ENCODE measurements at places on chromosomes 5 and 9.

DNA sequence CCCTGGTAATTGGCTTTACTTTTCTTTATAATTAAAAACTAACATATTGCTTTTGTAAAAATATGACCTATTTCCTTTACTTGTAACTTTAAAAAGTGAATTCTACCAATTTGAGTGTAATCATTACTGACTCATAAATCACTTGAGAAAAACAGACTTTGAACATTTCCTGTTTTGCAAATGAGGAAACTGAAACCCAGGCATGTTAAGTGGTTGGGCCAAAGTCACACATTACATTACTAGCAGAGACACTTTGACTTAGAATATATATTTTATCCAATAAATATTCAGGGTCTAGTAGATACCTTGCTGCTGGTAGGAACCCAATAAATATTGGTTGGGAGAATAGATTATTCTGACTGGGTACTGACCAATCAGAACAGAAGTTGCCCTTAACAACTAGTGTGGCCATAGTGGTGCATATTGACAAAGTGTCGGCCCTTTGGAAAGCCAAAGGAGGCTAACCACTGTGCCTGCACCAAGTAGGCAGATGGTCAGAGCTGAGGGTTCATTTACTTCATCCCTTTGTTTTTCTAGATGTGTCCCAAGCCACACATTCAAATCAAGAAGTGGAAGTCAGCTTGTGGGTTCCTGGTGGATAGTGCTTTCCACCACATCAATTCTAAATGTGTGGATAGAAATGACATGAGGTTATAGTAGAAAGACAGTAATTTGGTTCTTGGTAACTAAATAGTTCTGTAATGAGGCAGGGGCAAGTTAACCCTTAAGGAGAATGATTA, 365.1 kb upstream of the RIOK2 start:
- no peak for DNase-seq

GRCh38 chr5:172637110-172637580, 3.9 kb upstream of the NEURL1B start:
- DNase-seq = no peak

DNA sequence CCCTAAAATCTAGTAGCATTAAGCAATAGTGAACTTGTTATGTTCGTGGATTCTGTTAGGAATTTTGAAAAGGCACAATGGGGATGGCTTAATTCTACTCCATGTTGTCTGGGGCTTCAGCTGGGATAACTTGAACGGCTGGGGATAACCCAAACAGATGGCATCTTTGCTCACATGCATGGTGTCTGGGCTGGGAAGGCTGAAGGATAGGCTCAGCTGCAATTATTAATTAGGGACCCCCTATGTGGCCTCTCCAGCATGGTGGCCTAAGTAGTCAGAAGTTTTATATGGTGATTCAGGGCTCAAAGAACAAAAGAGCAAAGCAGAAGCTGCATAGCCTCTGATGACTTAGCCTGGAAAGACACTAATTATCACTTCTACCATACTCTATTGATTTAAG, 551.1 kb downstream of the PSAT1 start:
- no peak for DNase-seq

- DNase-seq = no peak
Observed at GRCh38 chr9:757246-757881, 84.1 kb upstream of the DMRT1 start.

DNA sequence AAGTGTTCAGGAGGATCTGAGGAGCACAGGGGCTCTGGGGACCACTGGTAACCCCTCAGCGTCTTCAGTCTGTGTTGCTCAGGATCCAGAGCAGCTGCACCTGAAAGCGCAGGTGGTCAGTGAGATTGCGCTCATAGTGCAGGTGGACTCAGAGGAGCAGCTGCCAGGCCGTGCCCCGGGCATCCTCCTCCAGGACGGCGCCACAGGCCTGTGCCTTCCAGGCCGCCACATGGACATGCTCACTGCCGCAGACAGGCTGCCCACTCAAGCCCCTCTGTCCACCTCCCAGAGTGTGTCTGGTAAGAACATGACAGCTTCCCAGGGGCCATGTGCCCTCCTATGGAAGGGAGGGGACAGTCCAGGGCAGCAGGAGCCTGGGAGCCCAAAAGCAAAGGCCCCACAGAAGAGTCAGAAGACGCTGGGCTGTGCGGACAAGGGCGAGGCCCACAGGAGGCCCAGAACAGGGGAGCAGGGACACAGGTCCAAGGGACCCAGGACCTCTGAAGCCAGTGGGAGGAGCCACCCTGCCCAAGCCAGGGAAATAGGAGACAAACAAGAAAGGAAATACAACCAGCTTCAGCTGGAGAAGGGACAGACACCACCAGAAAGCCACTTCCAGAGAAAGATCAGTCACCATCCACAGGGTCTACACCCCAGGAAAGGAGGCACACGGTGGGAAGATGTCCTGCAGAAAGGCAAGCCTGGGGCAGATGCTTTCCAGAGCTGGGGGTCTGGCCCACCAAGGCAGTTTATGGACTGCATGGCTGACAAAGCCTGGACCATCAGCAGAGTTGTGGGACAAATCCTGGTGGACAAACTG, 5.2 kb downstream of the SPATA31E1 start:
- DNase-seq = no peak

DNA sequence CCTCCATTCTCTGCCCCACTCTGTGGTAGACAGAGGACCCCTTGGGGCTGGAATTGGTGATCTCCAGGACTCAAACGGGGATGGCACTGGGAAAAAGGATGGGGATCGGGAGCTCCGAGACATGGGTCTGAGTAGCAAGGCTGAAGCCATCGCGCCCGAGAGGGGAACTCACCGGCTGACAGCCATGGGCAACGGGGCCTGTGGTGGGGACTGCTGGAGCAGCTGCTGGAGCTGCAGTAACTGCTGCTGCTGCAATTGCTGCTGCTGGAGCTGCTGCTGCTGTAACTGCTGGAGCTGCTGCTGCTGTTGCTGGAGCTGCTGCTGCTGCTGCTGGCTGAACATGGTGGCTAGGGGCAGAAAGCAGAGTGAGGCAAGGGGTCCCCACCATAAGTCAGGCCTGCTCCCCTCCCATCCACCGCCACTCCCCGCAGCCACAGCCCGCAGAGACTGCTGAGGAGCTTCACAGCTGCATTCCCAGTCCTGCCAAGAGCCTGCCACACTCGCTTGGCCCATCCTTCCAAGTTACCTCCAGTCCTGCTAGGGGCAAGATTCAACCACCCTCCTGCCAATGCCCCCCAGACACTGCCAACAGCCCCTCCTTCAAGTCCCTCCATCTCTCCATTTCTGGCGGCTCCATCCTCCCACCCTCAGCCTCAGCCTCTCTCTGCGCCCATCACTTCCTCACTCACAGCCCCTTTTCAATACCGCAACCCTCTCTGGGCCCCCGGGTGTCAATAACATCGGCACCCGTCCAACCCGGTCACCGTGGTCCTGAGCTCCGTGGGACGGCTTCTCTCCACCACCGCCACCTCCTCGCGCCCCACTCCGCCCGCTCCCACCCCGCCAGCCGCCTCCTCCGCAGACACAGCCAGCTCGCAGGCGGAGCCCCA, 611 bp downstream of the CIZ1 start:
- no peak for DNase-seq

GRCh38 chr5:95620030-95620869, at the start of gene GPR150:
Gene GPR150, plus strand, starts transcription at chr5:95620087. Its CDS starts 189 bp downstream, at chr5:95620276.
- DNase-seq = no peak

- no peak for DNase-seq
Observed at GRCh38 chr9:18487611-18488010, 13.7 kb downstream of the ADAMTSL1 start.

DNA sequence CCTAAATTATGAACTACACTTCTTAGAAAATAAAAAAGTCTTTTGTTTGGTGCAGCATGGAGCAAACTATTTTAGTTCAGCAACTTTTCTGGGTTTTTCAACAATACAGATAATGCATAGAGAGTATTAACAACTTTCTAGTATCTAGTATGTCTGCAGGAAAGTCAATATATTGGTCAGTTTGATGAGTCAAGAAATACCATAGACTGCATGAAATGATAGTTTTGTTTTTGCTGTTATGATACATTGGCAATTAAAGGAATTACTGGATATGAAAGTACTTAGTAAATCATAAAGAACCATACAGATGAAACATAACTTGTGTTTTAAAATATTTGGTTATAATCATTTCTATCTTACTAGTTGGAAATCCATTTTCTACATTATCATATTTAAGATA, 173.5 kb downstream of the GIN1 start:
- no peak for DNase-seq

- DNase-seq = no peak
Observed at GRCh38 chr9:38127271-38127839, 58.3 kb upstream of the SHB start.

GRCh38 chr5:42338136-42338535, 85.1 kb upstream of the GHR start:
- DNase-seq = no peak

DNA sequence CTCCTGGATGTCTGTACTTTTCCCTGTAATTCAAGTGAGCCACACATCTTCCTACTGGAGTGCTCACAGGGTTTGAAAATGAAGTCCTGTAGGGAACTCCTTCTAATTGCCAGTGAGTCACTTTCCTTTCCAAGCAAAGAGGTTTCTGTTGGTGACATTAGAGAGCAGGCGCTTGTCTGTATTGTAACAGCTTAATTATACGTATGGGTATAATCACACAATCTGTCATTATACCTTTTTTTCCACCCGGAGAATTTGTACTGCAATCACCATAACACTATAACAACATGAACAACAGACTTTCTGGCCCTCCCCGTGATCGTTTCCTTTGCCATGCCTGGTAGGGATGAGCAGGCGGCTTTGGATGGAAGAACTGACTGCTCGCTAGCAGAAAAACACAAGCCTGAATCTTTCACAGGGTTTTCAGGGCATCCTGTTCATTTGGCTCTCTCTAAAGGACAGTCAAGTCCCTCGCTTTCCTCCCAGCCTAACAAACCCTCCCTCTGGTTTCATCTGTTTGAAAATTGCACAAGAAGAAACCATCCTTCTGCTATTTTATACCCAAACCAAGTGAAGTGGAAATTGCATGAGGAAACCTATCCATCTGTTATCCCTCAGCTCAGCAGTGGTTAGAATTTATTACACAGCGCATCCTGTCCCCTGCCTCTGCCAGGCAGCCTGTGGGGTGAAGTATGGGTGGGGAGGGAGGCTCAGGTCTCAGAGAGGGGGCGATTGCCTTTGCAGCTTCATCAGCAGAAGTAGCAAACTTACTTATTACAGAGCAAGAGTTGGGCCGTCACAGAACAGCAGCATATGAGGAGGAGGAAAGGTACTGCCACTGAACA, 307.0 kb upstream of the TLE4 start:
- DNase-seq = peak; percentile 5

DNA sequence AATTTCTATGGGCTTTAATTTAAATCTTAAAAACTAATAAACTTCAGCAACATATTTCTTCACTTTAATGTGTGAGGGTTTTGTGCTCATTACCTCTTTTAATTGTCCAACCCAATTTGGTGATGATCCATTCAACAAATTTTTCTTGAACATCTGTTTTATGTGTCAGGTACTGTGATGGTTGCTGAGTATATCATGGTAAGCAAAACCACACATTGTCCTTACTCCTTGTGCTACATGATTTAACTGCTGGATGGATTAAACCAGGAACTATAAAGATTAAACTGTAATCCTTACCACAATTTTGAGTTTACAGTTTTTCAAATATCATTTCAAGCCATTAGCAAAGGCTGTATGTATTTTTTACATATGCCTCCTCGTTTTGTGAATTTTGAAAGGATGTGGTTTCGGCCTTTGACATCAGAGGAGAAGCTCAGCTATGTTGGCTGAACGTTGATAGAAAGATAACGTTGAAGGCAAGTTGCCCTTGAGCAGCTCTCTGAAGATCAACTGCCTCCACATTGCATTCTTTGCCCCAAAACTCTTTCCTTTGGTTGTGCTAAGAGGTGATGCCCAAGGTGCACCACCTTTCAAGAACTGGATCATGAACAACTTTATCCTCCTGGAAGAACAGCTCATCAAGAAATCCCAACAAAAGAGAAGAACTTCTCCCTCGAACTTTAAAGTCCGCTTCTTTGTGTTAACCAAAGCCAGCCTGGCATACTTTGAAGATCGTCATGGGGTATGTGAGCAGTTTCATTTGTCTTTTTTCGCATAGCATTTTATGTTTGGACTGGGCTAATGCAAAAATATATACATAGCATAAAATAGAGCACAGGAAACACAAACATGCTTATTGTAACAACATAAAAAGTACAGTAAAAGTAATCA, at the start of gene ITK:
TSS of gene ITK (plus strand) at position 467 of the 891 bp plus-strand sequence. CDS start at position 605, 138 bp downstream.
- DNase-seq = no peak

DNA sequence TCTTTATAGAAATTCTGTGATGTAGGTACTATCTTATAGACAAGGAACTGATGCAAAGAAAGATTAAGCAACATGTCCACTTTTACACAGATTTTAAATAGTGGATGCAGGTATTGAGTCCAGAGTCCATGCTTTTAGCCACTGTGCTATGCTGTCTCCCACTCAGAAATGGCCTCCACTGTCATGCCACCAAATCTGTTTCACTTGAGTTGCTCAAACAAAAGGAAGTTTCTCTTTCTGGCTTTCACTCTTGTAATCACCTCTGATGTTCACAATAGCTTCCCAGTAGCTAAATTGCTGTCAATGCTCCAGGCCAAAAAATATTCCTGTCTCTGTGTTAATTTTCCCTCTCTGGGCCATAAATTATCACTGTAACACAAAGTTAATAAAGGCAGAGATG, 77.0 kb upstream of the RASA1 start:
- DNase-seq = no peak

DNA sequence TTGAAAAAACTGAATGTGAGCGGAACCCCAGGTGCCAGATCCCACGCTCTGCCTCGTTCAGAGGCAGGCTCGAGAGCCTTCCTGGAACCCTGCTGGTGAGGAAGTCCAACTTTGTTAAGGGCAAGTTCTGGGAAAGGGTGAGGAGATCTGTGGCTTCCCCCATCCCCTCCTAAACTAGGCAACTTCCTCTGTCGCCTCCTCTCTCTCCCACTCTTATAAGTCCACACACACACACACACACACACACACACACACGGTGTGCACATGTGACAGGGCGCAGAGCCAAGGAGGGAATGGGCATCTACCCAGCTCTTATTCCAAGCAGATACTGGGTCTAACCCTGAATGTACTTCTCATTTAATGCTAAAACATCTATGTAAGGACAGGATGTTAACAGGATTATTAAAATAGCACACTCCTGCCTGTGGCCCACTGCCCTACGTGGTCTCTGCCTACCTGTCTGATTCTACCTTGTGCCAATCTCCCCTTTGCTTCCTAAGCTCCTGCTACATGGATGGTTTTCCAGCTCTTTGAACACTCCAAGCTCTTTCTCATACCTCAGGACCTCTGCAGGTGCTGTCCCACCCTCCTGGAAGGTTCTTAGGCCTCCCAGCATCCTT, 72.4 kb upstream of the FBXW11 start:
- DNase-seq = peak; percentile 15

GRCh38 chr9:89935115-89935514, 330.3 kb downstream of the GADD45G start:
- no peak for DNase-seq

DNA sequence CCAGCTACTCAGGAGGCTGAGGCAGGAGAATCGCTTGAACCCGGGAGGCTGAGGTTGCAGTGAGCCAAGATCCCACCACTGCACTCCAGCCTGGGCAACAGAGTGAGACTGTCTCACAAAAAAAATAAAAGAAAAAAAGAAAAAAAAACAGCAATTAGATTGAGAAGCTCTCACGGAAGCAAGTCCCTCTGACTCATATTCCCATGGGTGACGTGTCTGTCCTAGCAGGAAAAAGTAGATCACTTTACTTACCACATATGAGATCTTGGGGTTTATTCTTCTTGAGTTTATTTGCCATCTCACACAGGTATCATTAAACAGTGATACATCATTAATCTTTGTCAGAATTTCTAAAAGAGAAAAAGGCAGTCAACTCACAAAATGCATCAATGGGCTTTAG, 62.6 kb downstream of the SUSD1 start:
- peak; percentile 44 for DNase-seq

- DNase-seq = no peak
Observed at GRCh38 chr9:25677301-25678146, 720 bp downstream of the TUSC1 start.

- DNase-seq = no peak
Observed at GRCh38 chr9:106277966-106278365, 583.6 kb downstream of the TMEM38B start.
